CD4-positive, alpha-beta T cell treated with Interleukin-10 for 1 hour (primary cell): ENCODE measurements at places on chromosomes 16 and 17.

GRCh38 chr16:81551151-81551808 is 106.7 kb downstream of the CMIP start:
- DNase-seq, result no peak

DNA sequence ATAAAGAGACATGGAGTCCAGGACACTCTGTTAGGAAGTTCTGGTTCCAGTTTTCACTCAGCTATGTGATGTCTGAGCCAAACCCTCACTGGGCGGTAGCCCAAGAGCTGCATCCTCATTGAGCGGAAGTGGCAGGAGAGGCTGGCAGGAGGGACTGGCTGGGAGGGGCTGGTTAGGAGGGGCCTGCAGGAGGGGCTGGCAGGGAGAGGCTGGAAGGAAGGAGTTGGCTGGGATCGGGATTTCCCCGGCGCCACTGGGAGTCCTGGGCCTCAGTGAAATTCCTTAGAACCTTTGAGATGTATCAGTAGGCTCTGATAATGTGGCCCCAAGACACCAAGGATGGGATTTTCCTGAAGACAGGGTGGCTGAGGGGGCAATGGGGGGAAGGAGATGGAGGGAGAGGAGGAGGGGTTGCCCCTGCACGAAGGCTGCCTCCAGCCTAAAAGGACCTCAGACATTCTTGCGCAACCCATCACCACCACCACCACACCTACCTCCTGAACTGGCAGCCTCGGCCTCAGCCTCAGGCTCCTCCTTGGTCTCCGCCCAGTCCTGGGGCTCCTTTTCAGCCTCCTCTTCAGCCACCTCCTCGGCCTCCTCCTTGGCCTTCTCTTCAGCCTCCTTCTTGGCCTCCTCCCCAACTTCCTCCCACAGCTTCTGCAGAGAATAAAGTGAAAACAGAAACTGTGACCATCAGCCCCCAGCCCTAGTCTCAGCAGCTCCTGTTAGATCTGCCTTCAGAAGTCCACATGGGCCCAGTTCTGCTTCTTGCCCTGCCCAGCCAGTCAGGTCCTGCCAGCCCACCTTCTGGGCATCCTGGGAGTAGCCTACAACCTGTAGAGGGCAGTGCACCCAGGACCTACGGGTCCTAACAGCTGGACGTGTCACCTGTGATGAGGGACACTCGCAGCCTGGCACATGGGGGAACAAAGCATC is 31.7 kb downstream of the CNGB1 start:
- no peak for DNase-seq

DNA sequence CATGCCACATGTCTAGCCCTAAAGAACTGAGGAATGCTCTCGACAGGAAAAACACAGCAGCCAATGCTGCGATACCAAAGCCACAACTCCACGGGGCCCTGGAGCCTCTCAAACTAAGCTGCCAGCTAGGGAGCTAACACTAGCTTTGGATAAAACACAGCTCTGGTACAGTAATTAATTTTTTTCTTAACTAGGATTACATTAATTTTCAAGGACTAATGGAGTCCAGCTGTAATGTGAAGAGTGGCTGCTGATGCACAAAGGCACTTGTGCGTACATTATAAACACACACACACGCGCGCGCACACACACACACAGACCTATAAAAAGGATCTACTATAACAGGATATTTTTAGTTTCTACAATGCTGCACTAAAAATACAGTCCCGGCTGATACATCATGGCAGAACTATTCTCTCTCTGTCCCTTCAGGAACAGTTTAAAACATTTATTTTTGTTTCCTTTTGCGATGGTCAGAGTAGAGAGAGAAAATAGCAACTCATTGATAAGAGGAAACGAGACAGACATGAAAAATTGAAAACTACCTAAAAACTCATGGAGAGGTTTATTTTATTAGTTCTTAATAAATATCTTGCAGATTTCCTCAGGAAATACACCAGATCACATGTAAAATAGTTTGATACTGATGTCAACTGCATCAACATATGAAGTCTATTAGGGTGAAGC is 88.5 kb downstream of the SMG6 start:
- DNase-seq, result peak; percentile 30

- no peak for DNase-seq
Observed at GRCh38 chr16:66289051-66289680, 77.3 kb upstream of the CDH5 start.

GRCh38 chr16:1707193-1707790 is 1.3 kb downstream of the MAPK8IP3 start:
- DNase-seq, result no peak

DNA sequence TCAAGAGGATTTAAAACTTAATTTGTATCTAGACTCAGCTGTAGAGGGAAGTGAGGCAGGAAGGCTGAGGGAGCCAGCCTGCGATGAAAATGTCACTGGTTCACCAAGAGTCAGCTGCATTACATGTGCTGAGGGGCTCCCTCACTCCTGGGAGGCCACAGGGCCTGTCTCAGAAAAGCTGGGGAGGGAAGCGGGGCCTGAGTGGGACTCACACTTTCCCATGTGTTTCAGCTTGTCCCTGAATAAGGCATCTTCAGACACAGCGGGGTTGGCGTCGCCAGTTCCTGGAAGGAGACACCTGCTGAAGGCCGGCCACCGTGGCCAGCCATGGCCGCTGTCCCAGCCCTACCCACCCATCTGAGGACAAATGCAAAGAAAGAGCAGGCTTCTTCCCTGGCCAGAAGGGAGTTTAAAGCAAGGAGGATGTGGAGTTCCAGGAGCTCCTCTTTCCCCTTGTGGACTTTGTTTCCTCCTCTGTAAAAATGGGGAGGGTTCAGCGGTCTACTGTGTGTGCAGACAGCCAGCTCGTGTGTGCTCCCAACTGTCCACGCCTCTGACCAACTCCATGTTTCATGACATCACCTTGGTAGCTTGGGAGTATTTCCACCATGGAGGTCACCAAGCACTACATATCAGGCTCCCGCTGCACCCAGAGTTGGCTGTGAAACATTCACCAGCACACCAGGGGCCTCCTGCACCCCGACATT is 19.2 kb upstream of the MRPS23 start:
- DNase-seq, result no peak

DNA sequence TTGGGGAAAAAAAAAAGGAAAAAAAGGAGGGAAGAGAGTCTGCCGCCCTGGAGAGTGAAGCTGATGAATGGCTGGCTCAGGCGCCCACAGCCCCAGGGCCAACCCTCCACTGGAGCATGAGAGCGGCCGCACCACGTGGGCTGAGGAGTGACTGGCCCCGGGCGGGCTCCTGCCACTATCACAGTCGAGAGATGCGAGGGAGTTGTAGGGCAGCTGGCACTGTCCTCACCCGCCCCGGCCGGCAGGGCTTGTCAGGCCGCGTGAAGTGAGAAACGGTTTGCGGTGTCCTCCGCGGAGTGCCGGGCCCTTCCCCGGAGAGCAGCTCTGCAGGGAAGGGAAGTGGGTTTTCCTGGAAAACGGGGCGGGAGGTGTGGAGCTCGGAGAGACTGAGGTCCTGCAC is 45.9 kb downstream of the JPH3 start:
- DNase-seq, result no peak

DNA sequence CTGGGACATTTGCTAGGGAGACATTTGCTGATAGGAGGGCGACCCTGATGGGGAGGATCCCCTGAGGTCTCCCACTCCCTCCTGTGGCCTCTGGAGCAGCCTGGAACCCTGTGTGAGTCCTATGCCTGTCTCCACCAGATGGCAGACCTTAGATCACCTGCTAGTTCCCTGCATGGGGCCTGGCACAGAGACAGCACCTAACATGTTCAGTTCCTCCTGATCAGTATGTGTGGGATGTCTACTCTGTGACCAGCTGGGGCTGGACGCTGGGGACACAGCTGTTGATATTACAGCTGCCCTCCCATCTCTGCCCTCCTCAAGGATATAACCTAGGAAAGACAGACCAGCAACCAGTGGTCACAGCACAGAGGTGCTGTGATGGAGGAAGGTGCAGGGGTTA is 1.1 kb upstream of the ADCY7 start:
- DNase-seq, result peak; percentile 67

DNA sequence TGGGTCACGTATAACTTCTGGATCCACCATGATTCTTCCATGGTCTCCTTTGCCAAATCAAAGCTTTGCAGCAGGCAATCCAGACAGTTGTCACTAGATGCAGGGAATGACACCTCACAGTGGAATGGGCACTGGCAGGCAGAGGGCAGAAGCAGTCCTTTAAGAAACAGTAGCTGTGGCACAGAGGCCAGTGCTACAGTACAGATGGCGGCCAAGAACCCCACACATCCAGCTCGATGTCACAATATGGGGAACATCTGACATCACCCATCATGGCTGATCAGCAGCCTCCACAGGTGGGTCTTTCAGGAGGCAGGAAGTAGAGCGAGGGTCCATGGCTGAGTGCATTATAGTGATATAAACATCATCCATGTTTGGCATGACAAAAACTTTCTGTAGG is 18.8 kb upstream of the ERN1 start:
- DNase-seq, result no peak

DNA sequence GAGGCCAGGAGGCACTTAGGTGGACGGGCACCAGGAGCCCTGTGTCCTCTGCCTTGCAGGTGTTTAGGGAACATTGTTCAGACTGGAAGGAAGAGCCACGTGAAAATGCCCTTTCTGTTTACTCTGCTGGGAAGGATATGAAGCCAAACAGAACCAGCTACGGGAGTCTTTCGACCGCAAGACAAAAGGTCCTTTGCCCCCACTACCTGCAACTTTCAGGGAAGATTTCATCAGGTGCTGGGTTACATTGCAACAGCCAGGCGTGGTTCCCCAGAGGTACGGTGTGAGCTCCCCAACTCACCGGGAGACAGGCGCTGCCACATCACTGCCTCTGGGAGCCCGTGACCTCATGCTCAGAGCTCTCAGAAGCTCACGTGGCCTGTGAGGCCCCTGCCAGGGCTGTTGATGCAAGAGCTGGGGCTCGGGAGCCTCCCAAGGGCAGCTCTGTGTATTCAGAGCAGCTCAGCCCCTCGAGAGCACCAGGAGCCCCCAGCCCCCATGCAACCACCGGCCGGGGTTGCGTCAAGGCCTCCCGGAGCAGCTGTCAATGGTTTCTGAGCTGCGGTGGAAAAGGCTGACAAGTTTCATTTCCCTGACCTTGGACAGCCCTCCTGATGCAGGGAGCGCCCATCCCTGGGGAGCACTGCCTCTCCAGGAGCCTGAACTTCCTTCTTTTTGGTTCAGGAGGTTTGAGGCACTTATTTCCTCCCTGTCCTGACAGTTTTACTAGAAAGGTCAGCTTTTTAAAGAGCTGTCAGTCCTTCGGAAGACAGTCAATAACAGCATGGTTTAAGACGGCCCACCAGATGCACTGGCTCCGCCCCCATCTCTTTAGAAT is 42.1 kb downstream of the TBC1D16 start:
- DNase-seq, result no peak

- peak; percentile 37 for DNase-seq
Observed at GRCh38 chr16:12323007-12323758, 346.6 kb downstream of the SNX29 start.

DNA sequence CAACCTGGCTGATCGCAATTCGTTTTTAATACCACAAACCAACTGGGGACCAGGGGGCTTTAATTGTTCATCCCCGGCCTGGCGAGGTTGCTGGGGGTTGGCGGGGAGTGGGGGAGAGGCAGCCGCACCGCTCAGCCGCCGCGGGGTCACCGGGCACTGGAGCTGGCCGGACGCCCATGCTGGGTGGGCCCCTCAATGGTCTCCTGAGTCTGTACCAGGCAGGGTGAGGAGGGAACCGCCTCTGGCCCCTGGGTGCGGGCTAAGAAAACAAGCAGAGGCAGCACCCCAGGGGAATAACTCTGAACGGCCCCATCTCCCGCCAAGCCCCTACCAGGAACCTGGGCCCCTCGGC is 43.9 kb downstream of the ACTG1 start:
- no peak for DNase-seq

GRCh38 chr17:823501-823902 is 41.3 kb downstream of the MRM3 start:
- no peak for DNase-seq

- no peak for DNase-seq
Observed at GRCh38 chr17:3800362-3801271, at the start of gene ITGAE. Gene ITGAE, minus strand, starts transcription at chr17:3801188. Its CDS starts 44 bp downstream, at chr17:3801144.

DNA sequence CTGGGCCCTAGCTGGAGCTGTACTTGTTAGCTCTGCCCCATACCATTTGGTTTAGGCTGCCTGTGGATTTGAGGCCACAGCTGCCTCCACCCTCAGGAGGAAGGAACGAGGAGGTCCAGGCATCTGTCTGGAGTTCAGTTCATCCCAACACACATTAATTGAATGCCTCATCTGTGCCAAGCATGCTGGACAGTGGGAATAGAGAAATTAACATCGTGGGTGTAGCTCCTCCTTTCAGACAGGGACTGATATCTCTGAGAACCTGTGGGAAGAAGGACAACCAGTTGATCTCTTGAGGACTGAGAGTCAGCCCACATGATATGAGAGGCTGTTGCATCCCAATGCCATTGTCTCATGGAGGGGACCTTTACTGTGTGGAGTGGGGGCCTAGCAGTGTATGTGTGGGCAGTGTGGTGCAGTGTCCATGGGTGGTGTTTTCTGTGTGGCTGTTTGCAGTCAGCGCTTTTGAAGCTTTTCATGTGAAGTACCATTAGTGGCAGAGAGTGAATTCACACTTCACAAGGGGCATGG is 29.4 kb upstream of the DDX52 start:
- DNase-seq, result no peak

DNA sequence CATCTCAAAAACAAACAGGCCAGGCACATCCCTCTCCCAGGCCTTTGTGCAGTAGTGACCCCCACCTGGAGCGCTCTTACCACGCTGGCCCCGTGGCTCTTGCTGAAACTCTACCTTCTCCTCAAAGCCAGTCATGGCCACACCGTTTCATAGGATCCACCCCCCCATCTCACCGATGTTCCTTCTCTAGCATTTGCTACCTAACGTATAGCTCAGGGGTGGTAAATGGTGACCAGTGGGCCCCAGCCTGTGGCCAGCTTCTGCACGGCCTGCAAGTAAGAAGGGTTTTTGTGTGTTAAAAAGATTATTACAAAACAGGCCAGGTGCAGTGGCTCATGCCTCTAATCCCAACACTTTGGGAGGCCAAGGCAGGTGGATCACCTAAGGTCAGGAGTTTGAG is 43.8 kb downstream of the RMI2 start:
- DNase-seq, result no peak

DNA sequence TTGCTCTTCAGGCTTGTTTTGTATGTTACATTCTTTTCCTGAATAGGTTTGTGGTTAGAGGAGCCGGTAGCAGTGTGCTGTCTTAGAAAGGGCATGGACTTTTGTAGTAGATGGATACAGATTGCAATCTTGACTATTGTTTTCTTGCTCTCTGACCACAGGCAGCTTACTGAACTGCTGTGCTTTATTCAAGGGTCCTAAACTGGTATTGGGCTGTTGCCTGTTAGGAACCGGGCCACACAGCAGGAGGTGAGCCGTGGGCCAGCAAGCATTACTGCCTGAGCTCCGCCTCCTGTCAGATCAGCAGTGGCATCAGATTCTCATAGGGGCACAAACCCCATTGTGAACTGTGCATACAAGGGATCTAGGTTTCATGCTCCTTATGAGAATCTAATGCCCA is 373.9 kb downstream of the CPPED1 start:
- DNase-seq, result no peak
